ENCODE measurements at places on chromosomes 6 and 20.
A peak's percentile ranks its signal among the peaks of the same experiment; 100 is the strongest.

DNA sequence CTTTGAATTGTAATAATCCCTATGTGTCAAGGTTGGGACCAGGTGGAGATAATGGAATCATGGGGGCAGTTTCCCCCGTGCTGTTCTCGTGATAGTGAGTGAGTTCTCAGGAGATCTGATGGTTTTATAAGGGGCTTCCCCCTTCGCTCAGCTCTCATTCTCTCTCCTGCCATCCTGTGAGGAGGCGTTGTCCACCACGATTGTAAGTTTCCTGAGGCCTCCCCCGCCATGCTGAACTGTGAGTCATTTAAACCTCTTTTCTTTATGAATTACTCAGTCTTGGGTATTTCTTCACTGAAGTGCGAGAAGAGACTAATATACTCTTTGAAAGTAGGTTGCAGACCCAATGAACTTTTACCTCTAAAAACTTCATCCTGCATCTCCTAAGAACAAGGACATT, 39.2 kb upstream of the KCNG1 start:
- peak; percentile 29 for DNase-seq

DNA sequence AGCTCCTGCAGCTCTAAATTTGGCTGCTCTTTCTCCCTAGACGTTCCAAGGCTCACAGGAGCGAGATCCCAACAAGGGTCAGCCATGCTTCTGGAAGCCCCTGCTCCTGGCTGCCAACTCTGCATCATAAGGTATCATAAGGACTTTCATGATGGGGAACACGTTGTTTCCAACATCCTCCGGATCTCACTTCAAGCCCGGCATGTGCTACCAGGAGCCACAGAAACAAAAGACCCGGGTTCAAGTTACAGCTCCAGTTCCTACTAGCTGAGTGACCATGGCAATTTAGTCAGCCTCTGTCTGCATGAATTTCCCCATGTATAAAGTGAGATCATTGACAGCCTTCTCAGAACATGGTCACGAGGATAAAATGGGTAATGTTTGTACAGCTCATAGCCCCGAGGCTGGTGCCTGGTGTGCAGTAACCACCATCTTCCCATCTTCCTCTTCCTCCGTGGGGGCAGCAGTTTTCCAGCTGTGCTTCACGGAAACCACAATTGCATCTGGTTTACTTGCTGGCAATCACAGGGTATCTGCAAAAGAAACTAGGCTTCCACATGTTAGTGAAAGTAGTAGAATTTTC, 209.0 kb upstream of the ECI2 start:
- no peak for DNase-seq

- no peak for DNase-seq
These were observed 39.6 kb downstream of the PDSS2 start for GRCh38 chr6:107419733-107420132.

GRCh38 chr6:169723200-169723909, 945 bp downstream of the PHF10 start:
- peak; percentile 32 for DNase-seq

GRCh38 chr6:10733863-10734262, 11.0 kb downstream of the TMEM14C start:
- no peak for DNase-seq

GRCh38 chr6:95578106-95578410, 723 bp downstream of the MANEA start:
- no peak for DNase-seq

GRCh38 chr6:161001421-161001820, 9.9 kb downstream of the MAP3K4 start:
- no peak for DNase-seq

- no peak for DNase-seq
These were observed 321.6 kb upstream of the QKI start for GRCh38 chr6:163092876-163093275.

DNA sequence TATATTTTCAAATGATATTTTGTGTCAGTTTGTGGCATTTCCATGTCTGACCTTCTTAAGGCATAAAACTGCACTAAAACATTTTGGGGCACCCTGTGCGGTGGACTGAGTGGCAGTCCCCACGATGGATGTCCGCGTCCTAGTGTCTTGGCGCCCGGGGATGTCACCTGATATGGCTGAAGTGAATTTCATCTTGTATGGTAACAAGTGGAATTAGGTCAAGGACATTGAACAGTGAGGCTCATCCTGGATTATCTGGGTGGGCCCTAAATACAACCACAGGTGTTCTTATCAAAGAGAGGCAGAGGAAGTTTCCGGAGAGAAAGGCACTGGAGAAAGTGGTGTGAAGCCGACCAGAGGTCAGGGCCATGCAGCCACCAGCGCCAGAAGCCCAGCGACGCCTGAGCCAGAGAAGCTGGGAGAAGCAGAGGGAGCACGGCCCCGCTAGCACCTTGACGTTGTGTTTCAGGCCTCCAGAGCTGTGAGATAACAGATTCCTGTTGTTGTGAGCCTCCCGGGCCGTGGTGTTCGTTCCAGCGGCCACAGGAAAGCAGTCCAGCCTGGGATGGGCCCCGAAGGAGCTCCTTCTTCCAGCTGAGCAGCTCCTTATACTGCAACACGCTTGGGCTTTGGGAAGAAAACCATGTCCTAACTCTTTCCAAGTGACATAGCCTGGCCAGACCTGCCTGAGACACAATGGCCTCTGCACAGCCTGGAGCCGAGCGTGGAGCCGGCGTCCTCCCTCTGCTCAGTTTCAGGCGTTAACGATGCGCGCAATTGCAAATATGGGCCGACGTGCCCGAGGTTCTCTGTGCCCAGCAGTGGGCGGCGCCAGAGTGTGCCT, 22.5 kb downstream of the THBS2 start:
- no peak for DNase-seq

DNA sequence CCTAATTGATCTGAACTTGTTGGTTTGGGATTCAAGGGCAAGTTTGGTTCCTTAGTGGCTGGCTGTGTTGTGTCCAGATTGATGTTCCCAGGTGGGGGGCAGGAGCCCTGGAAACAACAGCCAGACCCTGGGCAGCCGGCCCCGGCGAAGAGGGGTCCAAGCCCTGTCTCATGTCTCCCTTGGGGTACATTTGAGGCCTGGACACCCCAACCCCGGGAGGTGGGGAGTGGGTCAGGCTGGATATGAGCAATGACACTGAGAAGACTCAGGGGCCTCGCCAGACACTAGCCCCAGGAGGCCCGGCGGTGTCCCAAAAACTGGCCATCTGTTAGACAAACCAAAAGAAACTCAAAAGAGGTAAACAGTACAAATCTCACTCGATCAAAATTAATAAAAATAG, 79.6 kb downstream of the YTHDF1 start:
- no peak for DNase-seq

GRCh38 chr6:166587631-166588413, 1.3 kb upstream of the RAMACL start:
- no peak for DNase-seq

GRCh38 chr6:33429750-33430052, 9.8 kb downstream of the SYNGAP1 start:
- no peak for DNase-seq

DNA sequence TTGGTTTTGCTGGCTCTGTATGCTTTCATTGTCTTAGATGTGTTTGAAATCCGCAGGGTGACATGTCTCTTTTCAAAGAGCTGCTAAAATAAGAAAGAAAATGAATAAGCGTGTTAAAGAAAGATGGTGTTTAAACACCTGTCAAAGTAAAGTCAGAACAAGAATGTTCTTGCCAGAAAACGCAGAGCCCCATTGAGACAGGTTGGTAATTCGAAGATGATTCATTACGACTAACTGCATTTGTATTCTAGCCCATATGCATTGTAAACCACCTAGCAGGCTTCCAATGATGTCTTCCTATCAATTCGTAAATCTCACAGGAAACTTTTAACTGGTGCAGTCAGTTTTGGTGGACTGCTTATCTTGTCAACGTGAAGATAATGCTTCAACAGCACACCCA, 16.8 kb downstream of the PHACTR2 start:
- no peak for DNase-seq

DNA sequence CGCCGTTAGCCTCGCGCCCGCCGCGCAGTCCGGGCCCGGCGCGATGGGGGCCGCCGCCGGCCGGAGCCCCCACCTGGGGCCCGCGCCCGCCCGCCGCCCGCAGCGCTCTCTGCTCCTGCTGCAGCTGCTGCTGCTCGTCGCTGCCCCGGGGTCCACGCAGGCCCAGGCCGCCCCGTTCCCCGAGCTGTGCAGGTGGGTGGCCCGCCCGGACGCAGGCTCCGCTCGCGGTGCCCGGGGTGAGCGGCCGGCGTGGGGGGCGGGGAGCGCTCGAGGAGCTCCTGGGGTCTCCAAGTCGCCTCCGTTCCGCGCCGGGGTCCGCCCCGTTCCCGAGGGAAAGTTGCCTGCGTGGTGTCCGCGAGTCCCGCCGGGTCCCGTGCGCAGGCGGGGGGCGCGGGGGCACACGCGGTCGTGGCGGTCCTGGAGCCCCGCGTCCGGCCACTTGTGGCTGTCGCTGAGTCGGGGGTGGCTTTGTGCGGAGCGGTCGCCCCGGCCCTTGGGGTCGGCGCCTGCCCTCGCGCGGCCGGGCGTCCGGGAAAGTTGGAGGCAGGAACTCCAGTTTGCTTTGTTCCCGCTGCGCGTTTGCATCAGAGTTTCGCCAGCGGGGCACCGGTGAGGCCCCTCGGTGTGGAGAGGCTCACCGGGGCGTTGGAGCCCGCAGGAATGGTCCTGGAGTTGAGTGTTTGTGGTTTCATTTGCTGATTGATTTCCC, 476 bp downstream of the IGF2R start:
- no peak for DNase-seq

GRCh38 chr20:57964011-57964862, 254.4 kb upstream of the PMEPA1 start:
- DNase-seq: no peak

DNA sequence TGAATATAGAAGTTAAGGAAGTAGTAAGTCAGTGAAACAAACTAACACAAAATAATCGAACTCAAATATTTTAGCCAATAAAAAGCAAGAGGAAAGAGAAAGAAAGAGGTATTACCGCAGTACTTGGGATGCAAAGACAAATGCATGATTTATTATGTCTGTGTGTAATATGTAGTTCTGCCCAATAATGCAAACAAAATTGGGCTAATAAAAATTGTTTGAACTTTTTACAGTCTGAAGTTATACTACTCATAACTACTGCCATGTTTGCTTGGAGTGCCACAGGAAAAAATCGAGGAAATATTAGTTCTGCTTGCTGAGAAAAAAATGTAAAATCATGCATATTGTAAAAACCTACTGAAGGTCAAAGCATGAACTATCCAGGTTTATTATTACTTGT, 360.3 kb upstream of the KCNQ5 start:
- no peak for DNase-seq

DNA sequence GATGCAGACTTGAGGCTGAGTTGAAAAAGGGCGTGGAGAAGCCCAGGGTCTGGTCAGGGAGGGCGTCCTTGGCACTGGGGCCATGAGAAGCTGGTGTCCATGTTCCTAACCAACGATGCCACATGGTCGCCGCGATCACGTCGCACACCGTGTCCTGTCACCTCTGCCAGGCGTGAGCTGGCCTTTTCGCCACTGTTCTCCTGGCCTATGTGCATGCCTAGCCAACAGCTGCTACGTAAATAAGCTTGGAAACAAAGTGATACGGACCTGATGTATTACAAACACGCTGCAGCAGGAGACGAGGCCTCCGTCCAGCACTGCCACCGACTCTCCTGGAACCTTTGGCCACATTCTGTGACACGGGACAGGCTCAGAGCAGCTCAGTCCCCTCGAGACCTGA, 22.0 kb upstream of the KIF25 start:
- no peak for DNase-seq

DNA sequence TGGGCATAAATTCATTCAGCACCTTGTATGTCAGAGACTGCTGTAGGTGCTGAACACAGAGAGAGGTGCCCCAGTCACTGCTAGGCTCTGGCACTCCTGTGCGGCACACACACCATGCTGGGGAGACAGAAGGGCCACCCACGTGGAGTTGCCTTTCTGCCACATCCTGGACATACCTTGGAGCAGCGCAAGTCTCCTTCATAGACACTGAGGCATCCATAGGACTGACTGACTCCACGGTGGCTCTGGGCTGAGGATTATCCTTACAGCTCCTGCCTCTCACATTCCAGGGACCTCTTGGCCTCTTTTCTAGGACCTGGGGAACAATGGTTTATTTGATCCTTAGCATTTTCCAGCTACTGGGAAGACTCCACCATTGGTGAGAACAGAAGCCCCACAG, 26.0 kb upstream of the SLC22A23 start:
- no peak for DNase-seq

GRCh38 chr6:148307405-148307804, 35.2 kb upstream of the SASH1 start:
- DNase-seq: no peak

DNA sequence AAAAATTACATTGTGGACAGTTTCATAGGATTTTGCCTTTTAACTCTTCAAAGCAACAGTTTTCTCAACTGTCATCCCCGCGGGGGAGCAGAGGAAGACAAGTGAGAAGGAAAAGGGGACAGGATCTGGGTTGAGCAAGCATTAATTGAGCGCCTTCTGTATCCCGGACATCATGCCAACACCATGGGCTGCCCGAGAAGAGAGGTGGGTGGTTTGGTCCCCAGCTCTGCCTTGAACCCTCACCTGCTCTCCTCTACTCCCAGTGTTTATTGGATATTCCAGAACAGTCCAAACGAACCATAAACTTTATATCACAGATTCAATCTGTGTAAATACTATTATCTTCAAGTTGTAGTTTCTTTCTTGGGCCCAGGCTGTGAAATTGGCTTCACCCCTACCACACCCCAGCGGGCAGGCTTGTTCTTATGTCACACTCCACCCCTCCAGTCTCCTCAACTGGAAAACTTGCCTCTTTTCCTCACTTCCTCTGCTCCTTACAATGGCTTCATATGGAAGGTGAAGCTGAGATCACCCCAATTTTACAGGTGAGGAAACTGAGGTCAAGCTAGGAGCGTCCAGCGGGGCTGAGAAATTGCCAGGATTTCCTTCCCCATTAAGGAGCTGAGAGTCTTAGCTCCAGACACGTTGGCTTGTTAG, 6.0 kb downstream of the PCK1 start:
- no peak for DNase-seq

GRCh38 chr6:11592294-11592906, 54.9 kb downstream of the TMEM170B start:
- DNase-seq: no peak

DNA sequence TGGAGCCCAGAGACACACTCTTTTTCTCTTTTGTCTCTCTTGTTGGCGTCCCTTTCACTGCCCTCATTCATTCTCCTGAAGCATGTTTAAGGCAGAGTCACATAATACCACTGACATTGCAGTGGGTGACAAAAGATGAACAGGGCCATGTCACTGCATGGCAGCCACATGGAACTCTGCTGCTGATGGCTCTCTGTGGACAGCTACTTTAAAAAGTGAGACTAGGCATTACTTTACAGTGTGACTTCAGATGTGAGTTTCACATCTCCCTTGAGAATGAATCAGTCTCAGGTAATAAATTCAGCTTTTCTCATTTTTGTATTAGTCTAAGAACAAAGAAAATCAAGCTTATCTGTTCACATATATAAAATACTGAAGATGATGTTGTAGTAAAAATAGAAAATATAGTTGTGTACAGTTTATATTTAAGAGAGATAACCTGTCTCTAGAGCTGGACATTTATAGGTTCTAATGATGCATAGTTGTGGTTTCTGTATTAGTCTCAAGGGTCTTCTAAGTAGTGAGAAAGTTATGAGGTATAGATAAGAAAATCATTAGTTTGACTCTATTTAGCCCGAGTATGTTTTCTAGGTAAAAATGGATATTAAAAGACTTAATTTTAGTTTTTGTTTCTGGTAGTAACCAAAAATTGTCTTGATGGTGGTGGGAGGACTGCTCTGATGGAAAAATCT, 6.1 kb downstream of the MRS2 start:
- DNase-seq: no peak

GRCh38 chr6:30686009-30686907, at the start of gene PPP1R18:
Gene PPP1R18 (minus strand): TSS chr6:30686645. CDS start chr6:30686018, 627 bp downstream.
- DNase-seq: peak; percentile 75

GRCh38 chr6:121730616-121731015, 295.2 kb downstream of the GJA1 start:
- no peak for DNase-seq
